Hematopoietic multipotent progenitor cell treated with erythropoietin and hydrocortisone succinate and interleukin-3 and kit ligand, for 15 days (in vitro differentiated cells): ENCODE measurements at places on chromosomes 6 and 20.
A peak's percentile ranks its signal among the peaks of the same experiment; 100 is the strongest.

GRCh38 chr6:34237722-34238584, 1.3 kb downstream of the HMGA1 start:
- peak; percentile 53 for DNase-seq

GRCh38 chr20:42855896-42856295, 333.8 kb downstream of the PTPRT start:
- no peak for DNase-seq

DNA sequence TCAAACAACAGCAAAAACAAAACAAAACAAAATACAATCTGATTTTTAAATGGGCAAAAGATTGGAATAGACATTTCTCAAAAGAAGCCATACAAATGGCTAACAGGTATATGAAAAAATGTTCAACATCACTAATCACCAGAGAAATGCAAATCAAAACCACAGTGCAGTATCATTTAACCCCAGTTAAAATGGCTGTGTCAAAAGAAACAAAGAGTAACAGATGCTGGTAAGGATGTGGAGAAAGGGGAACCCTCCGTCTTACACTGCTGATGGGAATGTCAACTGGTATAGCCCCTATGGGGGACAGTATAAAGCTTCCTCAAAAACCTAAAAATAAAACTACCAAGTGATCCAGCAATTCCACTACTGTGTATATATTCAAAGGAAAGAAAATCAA, 10.9 kb upstream of the NELFCD start:
- DNase-seq, result no peak

DNA sequence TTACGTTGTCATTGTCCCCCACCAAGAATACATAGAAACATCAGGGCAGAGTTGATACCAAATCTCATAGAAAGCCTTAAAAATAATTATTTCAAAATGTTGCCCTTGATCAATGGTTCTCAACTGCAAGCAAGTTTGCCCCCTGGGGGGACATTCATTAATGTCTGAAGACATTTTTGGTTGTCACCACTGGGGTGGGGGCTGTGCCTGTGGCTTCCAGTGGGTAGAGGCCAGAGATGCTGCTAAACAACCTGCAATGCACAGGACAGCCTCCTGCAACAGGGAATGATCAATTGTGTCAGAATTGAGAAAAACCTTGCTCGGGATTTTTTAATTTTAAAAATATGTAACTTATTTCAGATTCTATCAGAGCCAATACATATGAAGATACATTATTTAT, 130.6 kb upstream of the DOK5 start:
- no peak for DNase-seq

DNA sequence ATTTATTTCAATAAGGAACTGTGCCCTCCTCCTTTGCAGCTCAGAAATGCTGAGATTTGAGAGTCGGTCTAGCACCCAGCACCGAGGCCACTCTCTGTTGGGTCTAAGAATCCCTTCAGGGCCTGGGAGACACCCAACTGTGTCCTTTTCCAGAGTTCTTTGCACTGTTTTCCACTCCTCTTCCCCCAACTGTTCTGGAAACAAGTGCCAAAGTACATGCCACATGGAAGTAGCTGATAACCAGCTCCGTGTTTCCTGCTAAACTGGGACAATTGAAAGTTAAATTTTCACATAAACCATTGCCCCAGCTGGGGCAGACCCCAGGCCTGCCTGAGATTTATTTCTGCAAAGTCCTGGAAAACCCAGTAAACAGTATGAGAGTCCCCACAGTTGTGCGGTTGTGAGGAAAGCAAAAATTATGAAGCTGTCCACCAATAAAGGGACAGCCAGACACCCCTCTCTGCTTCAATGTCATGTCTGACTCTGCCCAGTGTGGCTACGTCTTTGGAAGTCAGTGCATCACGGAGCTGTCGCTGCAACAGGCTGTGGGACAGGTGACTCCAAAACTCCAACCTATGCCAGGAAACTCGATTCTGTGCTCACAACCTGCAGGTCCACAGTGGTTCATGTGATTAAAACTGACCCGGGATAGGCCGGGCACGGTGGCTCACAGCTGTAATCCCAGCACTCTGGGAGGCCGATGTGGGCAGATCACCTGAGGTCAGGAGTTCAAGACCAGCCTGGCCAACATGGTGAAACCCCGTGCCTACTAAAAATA, 178.0 kb upstream of the AFDN start:
- DNase-seq, result no peak

- DNase-seq, result peak; percentile 57
These were observed 16.1 kb downstream of the BPIFB1 start for GRCh38 chr20:33299111-33299603.

DNA sequence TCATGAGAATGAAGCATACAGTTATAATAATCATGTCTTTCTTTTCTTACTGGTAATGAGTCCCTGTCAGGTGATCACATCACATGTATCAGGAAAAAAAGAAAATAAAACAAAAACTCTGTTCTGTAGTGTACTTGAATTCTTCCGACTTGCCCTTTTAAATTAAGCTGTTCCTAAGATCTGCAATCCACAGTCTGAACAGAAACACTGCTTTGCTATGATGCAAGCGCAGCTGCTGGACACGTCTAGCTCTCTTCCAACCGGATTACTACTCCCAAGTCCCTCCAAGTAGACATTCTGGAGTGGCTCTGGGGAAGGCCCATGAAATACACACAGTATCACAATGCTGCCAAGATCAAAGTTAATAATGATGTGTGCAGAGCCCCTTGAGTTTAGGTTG, 83.7 kb downstream of the FYN start:
- DNase-seq, result no peak

- DNase-seq, result no peak
These were observed 4.5 kb downstream of the PHF3 start for GRCh38 chr6:63640062-63640461.

DNA sequence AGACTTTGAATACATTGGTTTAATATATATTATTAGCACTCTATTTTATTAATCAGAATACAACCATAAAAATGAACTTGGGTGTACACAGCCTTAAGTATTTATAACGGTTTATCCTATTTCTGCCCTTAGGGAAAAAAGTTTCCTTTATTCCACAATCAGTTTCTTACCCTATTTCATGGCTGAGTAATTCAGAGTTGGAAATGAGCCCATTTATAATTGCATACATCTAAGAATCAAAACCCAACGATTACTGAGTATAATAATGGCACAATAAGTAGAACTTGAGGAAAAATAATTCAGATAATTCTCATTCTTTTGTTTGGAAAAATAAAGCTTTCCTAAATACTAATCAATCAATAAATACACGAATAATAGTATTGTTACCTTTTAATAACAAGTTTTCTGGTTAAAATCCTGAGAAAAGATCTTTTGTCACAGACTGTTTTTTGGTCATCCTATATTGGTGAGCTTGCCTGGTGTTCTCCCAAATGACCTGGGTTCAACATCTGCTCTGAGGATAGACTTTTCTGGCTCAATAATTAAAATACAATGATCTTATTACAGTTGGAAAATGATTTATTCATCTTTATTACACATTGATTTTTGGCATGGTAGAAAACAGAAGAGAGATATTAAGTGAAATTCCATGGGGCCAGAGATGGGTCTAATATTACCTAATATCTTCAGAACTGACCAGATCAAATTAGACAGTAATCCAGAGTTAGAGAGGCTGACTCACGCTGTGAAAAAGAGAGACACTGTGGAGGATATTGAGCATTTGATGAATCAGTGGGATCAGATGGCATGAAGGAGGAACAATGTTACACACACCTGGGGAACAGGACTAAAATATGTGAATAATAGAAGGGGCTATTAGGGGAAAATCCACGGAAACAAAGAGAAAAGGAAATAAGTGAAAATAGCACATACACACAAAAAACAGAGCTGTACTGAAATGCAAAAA, 162.1 kb upstream of the TBX18 start:
- DNase-seq, result no peak

GRCh38 chr6:13836170-13836569, 21.8 kb upstream of the MCUR1 start:
- DNase-seq, result no peak

DNA sequence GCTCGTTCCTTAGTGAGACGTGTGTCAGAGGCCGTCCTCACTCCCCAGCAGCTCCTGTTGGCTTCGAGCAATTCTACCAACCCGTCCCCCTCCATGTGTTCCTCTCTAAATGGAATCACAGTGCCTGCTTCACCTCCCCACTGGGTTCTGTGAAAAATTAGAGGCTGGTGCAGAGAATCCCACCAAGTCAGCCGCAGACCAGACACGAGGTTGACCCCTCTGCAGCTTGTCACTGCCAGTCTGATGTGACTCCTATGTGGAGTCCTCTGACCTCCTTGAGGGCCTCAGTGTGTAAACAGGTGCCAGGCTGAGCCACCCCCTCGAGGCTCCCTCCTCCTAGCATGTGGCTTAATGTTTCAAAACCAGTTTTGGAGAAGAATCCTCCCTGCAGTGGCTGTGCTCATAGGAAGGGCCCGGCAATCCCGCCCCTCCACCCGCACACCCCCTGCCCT, 12.6 kb upstream of the IRF4 start:
- DNase-seq, result no peak

- no peak for DNase-seq
These were observed 10.2 kb downstream of the BTN3A1 start for GRCh38 chr6:26412228-26412627.

GRCh38 chr20:41287327-41287726, 30.2 kb downstream of the ZHX3 start:
- no peak for DNase-seq

GRCh38 chr6:164417537-164418261, 891.7 kb downstream of the C6orf118 start:
- DNase-seq, result no peak

DNA sequence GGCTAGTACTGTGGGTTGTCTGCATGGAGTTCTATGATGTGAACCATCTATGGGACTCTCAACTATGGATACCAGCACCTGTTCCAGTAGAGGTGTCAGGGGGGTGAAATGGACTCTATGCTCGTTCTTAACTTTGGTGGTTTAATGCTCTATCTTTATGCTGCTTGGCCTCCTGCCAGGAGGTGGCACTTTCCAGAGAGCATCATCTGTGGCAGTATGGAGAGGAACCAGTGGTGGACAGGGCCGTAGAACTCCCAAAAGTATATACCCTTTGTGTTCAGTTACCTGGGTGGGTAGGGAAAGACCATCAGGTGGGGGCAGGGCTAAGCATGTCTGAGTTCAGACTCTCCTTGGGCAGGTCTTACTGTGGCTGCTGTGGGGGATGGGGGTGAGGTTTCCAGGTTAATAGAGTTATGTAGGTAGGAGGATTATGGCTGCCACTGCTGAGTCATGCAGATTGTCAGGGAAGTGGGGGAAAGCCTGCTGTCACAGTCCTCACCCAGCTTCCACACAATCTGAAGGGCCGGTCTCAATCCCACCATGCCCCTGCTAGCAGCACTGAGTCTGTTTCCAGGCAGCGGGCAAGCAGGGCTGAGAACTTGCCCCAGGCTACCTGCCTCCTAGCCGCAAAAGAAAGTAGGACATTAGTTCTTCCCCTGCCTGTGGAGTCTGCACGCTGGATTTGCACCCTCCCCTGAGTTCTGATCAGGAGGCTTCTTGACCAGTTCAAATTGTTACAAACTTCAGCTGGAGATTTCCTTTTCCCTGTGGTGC, 284.0 kb downstream of the KCNQ5 start:
- DNase-seq, result no peak

DNA sequence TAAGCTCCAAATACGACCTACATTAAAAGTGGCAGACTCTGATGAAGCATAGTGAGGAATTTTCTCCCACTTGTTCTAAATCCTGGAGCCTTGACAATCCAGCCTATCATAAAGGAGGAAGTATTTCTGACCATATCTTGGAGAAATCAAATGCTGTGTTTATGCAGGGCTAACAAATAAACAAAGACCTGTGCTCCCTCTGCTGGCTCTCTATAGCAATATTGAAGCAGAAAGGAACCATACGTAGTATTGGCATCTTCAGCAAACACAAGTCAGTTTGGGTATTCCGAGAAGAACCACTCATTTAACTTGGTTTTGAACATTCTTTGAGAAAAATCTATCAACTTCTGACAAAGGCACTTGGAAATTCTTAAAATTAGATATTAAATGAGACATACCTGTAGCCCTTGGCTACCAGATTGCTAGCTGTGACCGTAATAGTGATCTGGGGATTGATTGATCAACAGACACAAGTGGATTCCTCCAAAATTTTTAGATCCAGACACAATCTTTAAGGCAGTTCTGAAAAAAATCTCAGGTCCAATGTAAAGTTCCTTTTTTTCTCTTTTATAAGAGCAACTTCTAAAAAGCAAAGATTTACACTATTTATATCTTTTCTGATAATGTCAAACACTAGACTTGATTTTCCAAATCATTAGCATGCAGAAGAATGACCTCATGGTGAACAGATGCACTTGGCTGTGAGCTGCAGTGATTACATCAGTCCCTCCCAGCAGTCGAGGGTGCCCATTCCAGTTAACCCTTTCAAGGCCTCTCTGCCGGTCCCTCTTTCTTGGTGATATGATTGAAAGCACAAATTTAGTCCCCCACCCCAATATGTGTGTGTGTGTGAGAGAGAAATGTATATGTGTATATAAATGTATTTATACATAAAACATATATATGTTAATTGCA, 40.2 kb downstream of the INSM1 start:
- no peak for DNase-seq
